ENCODE measurements at places on chromosomes 11 and 22.

GRCh38 chr11:73072935-73073481 lies 69.1 kb downstream of the FCHSD2 start:
- no peak for DNase-seq

GRCh38 chr11:125950696-125951651 lies 5.1 kb downstream of the VSIG10L2 start:
- no peak for DNase-seq

DNA sequence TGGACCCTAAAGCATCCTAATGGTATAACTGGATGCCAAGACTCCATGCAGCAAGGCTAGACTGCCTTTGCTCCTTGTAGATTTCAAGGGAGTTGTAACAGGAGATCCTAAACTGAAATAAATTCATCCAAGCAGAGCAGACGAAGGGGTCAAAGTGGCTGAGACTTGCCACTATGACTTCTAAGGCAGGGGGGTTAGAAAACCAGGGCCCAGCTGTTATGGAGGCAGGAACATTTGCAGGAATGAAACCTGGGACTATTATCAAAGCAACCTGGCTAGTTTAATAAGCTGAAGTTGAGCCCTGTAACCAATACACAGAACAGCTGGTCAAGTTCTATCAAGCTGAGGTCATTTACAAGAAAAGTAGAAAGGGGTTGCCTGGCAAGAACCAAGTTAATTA lies 122.2 kb upstream of the TRPC6 start:
- no peak for DNase-seq

DNA sequence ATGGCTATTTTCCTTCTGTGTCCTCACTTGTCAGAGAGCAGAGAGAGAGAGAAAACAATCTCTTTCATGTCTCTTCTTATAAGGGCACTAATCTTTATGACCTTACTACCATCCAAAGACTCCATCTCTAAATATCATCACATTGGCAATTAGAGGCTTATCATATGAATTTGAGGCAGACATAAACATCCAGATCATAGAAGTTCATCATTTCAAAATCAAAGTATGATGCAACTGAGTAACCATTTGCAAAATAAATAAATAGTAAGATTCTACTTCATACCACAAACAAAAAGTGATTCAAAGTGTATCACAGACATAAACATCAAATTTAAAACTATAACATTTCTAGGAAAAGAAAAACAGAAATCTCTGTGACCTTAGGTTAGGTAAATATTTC lies 504.7 kb upstream of the ARHGAP42 start:
- no peak for DNase-seq

- no peak for DNase-seq
Measured at GRCh38 chr11:8613036-8613435, 19.0 kb upstream of the STK33 start.

GRCh38 chr11:105004021-105004420 lies 18.9 kb downstream of the CASP5 start:
- no peak for DNase-seq

- no peak for DNase-seq
Measured at GRCh38 chr22:20407829-20408228, 13.9 kb downstream of the ZNF74 start.

GRCh38 chr11:60310407-60310998 lies 16.6 kb upstream of the MS4A6E start:
- no peak for DNase-seq

DNA sequence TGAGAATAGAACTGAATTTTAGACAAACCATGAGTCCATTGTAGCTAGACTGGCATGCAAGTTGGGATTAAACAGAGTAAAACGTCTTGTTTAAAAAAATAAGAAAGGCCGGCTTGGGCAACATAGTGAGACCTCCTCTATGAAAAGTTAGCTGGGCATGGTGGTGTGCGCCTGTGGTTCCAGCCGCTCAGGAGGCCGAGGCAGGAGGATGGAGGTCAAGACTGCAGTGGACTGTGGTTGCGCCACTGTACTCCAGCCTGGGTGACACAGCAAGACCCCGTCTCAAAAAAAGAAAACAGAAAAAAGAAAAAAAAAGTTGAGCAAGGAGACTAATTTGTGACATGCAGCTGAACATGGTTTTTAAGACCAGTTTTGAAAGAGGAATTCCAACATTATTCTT lies 23.5 kb downstream of the CDPF1 start:
- DNase-seq = no peak

DNA sequence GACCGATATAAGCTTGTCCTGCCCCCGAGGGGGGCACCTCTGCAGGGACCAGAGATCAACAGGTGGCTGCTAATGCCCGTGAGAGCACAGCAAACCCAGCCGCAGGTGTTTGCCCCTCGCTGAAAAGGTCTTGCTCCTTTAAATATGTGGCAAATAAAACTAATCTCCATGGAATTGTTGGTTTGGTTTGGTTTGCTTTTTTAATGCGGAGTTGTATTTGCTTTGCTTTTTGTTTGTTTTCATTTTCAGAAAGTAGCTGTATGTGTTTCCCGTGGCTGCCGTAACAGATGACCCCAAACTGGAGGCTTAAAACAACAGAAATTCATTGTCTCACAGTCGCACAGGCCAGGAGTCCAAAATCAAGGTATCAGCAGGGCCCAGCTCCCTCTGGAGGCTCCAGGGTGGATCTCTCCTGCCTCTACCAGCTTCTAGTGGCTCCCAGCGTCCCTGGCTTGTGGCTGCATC lies 93.0 kb downstream of the CELSR1 start:
- DNase-seq = no peak

- no peak for DNase-seq
Measured at GRCh38 chr11:77672264-77672663, 34.7 kb upstream of the CLNS1A start.

DNA sequence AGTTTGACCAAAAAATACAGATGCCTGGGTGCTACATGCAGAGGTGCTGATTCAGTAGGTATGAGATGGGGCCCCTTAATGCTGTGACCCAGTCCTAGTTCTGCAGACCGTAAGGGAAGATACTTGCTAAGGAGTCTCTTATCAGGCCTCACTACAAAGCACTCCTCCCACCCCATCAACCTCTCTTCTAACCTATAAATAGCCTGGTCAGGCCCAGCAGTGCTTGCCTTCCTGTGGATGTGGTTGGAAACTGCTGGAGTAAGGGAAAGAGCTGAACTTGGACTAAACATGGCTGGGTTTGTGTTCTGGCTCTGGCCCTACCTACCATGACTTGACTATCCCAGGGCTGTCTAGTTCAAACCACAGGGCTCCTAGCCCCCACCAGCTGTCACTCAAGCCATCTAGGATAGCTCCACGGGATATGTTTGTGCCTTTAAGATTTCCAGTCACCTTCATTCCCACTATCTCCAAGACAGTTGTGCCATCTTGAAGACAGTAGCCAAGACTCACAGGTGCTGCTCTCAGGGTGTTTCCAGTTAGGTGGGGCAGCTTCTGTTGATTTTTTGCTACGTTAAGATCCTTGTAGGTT lies 9.5 kb upstream of the DKK3 start:
- no peak for DNase-seq

DNA sequence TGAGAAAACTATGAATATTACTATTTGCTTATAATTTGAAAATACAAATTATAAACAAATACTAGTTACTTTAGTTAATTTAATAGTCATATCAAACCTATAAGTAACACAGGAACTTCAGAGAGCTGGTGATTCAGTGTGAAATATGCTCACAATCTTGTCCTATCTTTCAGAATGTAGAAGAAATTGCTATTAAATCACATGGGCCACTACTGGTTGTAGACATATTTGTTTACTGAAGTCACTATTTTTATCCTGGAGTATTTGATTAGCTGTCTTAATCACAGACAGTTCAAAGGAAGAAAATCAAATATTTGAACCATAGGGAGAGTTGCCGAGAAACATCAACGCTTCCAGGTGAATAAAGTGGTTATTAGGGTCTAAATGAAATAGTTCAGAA lies 187.6 kb upstream of the ANO3 start:
- no peak for DNase-seq

GRCh38 chr11:3434976-3435375 lies 56.0 kb upstream of the ZNF195 start:
- no peak for DNase-seq

DNA sequence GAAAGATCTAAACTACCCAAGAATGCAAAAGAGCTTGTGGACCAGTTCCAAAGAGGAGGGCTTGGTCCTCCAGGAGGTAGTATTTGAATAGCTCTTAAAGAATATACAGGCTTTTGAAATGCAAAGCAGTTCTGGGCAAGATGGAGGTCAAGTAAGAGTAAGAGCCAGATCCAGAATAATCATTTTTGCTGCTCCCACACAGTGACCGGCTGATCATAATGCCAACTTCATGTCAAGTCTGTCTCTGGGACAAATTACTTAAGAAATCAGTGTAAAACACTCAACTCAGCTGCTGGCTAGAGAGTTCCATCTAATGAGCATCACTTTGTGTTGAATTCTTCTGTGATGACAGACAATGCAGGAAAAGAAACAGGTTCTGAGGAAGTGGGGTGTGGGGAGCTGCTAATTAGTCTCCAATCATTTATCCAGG lies 250.9 kb upstream of the NARS2 start:
- no peak for DNase-seq

DNA sequence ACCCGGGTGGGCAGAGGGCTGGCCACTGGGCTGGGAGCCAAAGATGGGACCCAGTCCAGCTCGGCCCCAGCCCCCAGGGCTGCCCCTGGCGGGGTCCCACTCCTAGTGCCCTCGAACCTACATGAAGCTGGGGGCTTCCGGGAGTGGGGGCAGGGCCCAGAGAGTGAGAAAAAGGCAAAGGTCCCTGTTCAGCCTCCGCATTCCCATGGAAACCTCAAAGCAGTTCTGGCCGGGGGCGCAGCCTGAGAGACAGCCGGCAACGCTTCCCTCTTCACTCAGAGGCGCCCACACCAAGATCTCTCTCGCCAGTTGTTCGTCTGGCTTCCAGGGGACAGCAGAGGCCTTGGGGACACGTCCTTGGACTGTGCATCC lies 22.4 kb upstream of the ARHGAP8 start:
- DNase-seq = no peak

DNA sequence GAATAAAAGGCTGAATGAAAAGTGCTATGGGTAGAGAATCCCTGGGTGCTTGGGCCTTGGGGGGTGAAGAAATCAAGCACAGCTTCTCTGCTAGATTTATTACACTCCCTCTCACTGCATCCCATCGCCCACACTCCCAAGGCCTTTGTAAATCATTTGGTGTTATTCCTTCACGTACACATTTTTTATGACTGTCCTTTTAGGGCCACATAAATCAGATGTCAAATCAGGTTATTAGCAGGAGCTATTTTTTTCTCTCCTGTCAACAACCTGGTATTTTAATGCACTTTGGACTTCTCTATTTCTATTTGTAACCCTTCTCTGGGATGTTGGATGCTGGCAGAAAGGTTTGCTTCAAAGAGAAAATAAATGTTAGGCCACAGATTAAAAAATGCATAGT lies 408.8 kb downstream of the INSC start:
- no peak for DNase-seq

- DNase-seq = peak; percentile 79
Measured at GRCh38 chr11:132114185-132114584, 743.8 kb downstream of the NTM start.

DNA sequence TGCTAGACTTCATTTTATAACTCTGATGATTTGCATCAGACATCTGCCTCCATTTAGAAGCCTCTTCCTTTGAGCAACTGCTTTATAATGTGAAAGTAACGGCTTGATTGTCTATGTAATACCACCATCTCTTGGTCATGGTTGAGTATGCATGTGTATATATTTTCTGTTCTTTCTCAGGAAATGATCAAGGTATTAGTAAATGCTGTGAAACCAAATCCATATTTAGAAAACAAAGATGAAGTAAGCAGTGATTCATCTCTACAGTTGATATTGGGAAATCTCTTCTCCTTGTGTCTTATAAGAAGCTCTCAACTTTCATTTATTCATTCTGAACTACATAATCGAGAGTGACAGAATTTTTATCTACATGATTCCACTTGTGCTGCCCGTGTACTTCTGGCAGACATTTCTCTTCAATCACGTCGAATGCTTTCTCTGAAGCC lies 104.6 kb upstream of the ANO3 start:
- no peak for DNase-seq

Data from NCI-H1105 (cell line).